ENCODE measurements at places on chromosomes 16 and 17.

GRCh38 chr17:74156878-74157277 lies 46.6 kb upstream of the RPL38 start:
- no peak for DNase-seq

DNA sequence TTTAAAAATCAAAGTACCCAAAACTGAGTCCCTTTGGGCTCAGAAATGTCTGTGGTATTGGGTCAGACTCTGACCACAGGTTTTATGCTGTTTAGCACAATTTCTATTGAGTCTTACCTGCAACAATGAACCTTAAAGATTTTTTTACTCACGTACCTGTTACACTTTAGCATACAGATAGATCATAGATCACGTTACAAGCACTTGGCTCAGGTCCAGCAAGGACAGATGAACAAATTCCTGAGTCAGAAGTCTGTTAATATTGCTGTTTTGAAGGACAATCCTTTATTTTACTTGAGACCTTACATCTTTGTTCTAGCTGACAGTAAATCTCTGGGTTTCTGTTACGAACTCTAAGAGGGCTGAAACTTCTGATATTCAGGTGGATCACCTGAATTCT lies 12.8 kb downstream of the SLC7A6OS start:
- DNase-seq = no peak

DNA sequence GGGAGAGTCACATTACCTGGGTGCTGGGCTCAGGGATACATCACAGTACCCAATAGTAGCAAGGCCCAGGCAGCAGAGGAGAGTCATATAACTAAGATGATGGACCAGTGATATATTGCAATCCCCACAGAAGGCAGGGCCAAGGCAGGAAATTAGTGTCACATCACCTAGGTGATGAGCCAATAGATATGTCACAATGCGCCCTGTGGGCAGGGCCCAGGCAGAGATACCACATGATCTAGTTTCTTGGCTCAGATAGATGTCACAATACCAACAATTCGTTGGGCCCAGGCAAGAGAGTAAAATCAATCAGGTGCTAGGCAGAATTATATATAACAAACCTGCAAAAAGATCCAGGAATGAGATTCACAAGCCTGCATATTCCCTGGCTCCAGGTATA lies 2111.5 kb downstream of the TP53TG3F start:
- no peak for DNase-seq

DNA sequence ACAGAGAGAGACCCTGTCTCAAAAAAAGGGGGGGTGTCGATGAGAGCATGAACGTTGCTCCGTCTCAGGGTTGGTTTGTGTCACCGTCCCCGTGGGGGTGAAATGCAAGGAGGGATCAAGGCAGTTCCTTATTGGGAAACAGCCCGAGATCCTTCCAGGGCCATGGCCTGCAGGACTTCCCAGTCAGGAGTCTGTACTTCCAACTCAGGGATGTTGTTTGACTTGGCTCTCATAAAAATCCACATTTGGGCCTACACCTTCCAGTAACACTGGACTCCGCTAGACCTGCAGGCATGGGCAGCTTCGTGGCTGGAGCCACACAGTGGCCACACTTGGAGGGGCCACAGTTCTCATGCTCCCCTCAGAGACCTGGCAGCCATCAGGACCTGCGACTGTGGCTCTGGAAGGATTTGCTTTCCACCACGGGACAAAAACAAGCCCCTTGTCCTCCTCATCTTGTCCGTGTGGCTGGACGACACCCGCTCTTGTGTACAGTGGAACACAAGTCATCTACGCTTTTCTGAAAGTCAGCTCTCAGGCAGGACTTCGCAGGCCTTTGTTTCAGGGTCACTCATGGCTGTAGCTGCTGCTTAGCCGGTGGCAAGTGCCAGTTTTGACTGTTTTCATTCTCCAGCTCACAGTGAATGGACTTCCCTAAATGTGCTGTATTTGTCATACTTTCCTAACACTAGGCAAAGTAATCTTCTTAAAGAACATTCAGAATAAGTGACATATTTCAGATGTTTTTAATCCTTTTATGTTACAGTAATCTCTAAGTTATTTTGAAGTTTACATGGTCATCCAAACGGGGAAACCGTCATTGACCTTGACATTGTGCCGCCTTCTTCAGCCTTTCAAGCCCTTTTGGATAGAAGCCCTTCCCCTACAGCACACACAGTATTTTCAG lies 24.2 kb upstream of the IL17C start:
- DNase-seq = no peak

- no peak for DNase-seq
These were observed 1.0 kb downstream of the NME2 start for GRCh38 chr17:51166987-51167931.

DNA sequence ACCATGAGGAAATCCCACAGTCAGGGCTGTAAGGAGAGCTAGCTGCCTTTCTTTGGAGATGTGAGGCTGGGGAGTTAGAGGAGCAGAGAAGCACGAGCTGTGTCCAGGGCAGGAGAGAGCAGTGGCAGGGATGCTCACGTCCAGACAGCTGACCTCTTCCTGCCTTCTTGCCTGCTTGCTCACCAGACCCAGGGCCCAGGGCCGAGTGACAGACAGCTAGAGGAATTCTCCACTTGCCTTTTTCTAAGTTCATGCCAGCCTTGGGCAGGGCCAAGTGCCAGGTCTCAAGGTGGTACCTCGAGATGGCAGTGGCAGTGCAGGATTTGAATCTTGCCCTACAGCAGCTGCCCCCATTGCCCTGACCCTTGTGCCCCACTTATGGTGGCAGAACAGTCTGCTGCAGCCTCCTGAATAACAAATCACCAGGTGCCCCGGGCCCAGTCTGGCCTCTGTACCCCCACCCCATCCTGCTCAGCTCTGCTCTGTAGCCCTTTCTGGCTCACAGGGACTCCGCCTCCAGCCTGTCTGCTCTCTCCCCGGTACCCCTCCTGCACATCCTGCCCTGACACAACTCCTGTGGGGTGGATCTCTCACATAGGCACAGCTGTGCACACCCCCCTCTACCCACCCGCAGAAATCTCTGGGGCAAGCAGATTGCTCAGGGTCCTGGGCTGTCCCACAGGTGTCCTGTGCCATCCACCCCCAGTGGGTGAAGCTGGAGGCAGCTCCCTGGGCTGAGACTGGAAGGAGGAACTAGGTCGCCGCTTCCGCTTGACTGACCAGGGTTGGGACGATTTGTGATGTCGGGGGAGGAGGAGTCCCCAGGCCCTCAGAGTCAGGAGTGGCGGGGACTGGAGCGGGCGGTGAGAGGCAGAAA lies 25.9 kb downstream of the GRIN2C start:
- DNase-seq = no peak

- DNase-seq = no peak
These were observed 770 bp downstream of the HBM start for GRCh38 chr16:166375-167121.

DNA sequence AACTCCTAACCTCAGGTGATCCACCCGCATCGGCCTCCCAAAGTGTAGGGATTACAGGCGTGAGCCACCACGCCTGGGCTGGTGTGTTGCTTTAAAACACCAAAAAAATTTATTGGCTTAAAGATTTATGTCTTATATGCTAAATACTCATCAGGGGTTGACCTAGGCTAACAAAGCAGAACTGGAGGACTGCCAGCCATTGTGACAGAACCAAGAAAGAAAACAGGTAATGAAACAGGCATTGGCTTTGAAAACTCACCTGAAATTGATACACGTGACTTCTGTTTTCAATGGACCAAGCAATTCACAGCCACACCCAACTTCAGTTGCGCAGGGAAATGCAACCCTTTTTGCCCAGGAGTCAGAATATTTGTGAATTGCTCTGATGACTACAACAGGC lies 4.9 kb upstream of the PHAF1 start:
- DNase-seq = no peak

DNA sequence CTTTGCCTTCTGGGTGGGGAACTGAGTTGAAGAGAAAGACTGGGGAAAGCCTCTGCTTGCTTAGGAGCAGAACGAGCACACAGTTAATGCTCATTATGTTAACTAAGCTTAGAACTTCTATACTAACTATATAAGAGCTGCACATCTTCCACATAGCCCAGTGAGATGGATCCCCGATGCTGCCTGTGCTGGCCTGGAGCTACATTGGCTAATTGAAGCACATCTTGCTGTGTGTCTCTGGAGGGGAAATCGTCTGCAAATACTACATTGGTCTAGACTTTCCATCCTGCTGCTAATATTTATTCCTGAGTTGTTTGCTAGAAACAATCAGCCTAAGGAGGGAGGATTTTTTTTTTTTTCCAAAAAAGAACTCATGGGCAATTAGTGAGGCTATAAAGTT lies 406.3 kb downstream of the HAPSTR1 start:
- DNase-seq = no peak

- no peak for DNase-seq
These were observed 96.3 kb upstream of the ZNF469 start for GRCh38 chr16:88286301-88286923.

DNA sequence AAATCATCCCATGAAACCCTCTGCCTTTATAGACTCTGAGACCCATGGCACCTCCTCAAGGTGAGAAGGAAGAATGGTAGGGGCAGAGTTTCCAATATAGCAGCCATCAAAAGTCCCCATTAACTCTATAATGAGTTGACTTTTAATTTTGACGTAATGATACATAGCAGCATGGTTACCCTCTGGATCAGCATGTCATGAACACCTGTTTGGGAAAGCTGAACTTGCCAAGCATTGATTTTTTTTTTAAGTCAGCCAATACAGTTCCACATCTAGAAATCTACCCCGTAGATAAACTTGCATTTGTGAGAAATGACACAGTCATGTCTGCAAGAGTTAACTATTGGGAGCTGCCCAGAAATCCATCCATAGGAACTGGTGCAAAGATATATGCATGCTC lies 191.8 kb downstream of the TMEM114 start:
- DNase-seq = no peak

DNA sequence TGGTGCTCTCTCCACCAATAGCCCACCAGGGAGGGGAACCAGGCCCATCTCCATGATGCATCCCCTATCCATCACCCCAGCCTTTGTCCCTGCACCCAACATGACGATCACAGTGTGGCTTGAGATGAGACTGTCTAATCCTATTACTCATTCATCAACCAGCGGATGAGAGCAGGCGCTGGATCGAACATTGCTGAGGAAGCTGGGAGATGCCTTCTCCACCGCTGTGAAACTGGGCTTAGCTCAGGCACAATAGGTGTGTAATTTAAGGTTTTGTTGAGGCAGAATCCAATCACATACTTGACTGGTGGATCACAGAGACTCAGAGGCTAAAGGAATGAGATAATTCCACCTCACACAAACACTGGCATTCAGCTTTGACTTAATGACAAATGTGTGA lies 64.6 kb upstream of the IRX3 start:
- DNase-seq = no peak

GRCh38 chr17:55264278-55264644 lies 499 bp upstream of the HLF start:
- no peak for DNase-seq

DNA sequence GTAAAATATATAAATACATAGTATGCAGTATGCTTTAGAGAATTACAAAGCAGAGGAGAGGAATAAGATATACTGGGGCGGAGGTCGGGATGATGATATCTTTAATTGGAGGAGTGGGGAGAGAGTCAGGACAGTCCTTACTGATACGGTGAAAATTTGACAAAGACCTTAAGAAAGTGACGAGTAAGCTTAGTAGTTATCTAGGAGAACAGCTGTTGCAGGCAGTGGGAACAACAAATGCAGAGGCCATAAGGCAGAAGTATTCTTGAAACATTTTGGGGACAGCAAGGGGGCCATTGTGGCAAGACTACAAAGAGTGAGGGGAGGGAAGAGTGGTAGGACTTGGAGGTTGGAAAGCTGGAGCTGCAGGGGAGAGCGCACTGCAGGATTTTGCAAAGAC lies 22.3 kb upstream of the CDC6 start:
- no peak for DNase-seq

DNA sequence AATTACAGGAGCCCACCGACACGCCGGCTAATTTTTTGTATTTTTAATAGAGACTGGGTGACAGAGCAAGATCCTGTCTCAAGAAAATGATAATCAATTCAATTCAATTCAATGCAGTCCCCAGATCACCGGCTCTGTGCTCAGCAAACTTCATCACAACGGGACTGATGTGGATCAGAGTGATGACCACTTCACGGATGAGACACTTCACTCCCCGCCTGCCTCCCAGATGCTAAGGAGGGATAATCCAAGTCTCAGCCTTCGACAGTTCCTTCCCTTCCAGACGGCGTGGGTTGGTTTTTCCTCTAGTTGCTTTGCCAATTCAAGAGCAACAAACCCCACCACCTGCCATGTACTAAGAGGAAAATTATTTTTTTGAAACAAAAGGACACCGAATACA lies 93.8 kb downstream of the ZDHHC7 start:
- DNase-seq = no peak

GRCh38 chr17:75755205-75755901 lies 9.6 kb downstream of the GALK1 start:
- DNase-seq = no peak

GRCh38 chr17:50397919-50398285 lies 579 bp upstream of the LRRC59 start:
- DNase-seq = no peak

DNA sequence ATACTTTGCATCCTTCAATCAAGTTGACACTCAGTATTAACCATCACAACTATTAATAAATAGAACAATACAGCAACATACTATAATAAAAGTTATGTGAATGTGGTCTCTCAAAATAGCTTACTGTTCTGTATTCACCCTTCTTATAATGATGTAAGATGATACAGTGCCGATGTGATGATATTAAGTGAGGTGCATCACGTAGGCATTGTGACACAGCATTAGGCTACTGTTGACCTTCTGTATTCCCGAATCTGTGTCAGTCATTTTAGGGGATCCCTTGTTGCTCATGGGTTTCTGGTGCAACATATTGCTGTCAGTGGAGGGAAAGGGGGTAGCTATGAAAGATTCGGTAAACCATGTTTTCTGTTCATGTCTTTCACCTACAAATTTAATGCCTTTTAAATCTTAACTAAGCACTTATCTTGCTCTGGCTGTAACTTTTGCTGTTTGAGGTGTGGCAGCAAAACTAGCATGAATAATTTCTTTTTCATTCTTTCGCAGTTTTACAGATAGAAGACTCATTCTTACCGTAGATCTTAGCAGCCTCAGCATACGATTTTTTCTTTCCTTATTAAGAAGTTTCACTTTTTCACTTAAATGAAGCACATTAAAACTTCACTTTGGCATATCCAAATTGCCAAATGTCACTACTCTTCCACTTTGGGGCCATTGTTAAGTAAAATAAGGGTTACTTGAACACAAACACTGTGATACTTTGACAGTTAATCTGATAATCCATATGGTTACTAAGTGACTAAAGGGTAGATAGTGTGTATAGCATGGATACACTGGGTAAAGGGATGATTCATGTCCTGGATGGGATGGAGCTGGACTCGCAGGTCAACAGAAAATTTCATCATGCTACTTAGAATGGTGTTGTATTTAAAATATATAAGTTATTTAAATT lies 29.6 kb downstream of the NFAT5 start:
- no peak for DNase-seq
